ENCODE measurements at places on chromosomes 7 and 10. TPM values are rescaled to one million over a fixed set of nuclear protein-coding genes. Genes with fewer than 3 reads are reported as not detected.

- no peak for DNase-seq
Observed at GRCh38 chr7:71186535-71187057, 54.7 kb downstream of the GALNT17 start.

ADAMTS14 gene
- 1.2 TPM for polyA plus RNA-seq

KAT6B gene
- polyA plus RNA-seq: 15.0 TPM

FKBP6 gene
- polyA plus RNA-seq: 0.88 TPM

GRCh38 chr10:132575320-132576201 lies 38.0 kb downstream of the INPP5A start:
- no peak for DNase-seq

TM9SF3 gene
- 125 TPM for polyA plus RNA-seq

DNA sequence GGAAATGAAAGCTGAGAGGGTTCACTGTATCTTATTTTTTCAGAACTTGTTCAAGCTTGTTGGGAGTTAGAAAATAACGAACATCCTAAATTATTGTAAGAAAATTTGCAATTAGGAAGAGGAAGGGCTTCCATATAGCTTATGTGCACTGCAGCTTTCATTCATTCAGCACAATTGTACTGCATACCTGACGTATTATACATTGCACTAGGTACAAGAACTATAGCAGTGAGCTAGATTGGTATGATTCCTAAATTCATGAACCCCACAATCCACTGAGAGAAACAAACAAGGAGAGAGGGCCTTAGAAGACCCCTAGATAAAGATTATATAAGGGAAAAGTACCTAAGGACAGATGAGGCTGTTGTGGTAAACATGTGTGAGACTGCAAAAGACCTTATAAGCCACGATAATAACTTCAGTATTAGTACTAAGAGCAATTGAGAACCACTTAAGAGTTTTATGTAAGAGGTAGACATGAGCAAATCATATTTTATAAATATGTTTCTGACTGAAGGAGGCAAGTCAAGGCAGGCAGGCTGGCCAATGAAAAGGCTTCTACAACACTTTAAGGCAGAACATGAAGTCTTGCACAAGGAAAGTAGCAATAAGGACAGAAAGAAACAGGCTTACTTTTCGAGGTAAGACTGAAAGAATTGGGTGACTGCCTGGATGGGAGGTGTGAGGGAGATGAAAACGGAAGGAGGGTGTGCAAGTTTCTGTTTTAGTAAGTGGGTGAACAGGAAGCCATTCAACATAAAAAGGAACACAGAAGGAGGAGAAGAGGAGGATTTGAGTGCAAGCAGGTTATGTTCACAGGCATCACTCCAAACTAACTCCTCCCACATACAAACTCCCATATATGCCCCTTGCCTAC lies 77.9 kb upstream of the LRRN3 start:
- no peak for DNase-seq

- no peak for DNase-seq
Observed at GRCh38 chr7:121019018-121019417, 30.5 kb downstream of the CPED1 start.

- DNase-seq: no peak
Observed at GRCh38 chr7:118836933-118837332, 612.4 kb downstream of the ANKRD7 start.

GRCh38 chr7:82210416-82211184 lies 233.0 kb downstream of the CACNA2D1 start:
- DNase-seq: no peak

NPFFR1 gene
- not detected for polyA plus RNA-seq

- no peak for DNase-seq
Observed at GRCh38 chr7:124688991-124689390, 76.6 kb downstream of the GPR37 start.

- no peak for DNase-seq
Observed at GRCh38 chr10:55144001-55144400, 343.0 kb upstream of the PCDH15 start.

POM121L12 gene
- polyA plus RNA-seq: not detected

GRCh38 chr7:42606193-42606905 lies 305.5 kb downstream of the C7orf25 start:
- no peak for DNase-seq

THNSL1 gene
- 3.4 TPM for polyA plus RNA-seq

PANK1 gene
- polyA plus RNA-seq: 12.8 TPM

DNA sequence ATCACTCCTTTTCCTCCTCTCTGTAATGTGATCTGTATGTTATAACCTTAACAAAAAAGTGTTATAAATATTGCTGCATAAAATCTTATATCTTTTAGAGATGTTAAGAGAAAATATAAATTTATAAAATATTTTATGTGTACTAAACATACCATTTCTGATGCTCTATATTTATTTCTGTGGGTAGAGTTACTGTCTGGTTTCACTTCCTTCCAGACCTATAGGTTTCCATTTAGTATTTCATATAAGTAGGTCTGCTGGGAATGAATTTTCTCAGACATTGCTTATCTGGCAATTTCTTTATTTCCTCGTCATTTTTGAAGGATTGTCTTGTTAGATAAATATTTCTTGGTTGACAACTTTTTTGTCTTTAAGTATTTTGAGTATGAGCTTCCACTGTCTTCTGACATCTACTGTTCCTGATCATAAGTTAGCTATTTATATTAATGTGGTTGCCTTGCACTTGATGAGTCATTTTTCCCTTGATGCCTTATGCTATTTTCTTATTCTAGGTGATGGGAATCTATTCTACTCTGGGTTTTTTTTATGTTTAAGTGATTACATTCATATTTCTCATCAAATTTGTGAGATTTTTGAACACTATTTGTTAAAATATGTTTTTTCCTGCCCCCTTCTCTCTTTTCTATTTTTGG lies 11.2 kb upstream of the THSD7A start:
- DNase-seq: no peak

DNA sequence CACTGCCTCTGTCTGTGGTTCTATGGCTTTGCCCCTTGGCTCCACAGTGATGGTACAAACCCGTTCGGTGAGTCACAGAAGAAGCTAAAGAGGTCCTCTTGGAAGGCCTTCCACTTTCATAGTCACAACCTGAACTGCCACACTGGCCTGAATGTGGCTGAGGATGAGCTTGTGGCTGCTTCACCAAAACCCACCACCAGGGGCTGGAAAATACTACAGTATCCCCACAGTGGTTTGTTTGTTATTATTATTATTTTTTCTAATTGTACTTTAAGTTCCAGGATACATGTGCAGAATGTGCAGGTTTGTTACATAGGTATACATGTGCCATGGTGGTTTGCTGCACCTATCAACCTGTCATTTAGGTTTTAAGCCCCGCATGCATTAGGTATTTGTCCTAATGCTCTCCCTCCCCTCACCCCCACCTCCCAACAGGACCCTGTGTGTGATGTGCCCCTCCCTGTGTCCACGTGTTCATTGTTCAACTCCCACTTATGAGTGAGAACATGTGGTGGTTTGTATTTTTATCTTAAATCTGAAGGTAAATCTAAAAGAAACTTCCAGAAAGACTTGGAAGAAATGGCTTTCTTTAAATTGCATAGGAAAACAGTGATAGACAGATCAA lies 160.8 kb upstream of the NPSR1 start:
- no peak for DNase-seq

KNDC1 gene
- polyA plus RNA-seq: 53.2 TPM

TMEM196 gene
- polyA plus RNA-seq: 0.46 TPM

SLC26A3 gene
- polyA plus RNA-seq: 0.03 TPM

DNA sequence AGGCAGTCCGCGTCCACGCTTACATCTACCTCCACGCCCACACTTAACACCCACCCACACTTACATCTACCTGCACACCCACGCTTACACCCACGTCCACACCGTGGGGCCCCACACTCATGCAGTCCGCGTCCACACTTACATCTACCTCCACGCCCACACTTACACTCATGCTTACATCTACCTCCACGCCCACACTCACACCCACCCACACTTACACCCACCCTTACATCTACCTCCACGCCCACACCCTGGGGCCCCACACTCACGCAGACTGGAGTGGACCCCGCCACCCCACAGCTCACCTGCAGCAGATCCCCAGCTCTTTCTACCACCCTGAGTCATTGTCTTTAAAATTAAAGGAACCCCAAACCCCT lies 32.4 kb upstream of the PWWP2B start:
- DNase-seq: no peak

Data from adrenal gland (tissue), 19 donors.